Activated CD8-positive, alpha-beta memory T cell treated with anti-CD3 and anti-CD28 coated beads for 1 hour (primary cell): ENCODE measurements at places on chromosomes 11 and 22.

GRCh38 chr11:11979488-11980117 lies 28.8 kb downstream of the DKK3 start:
- no peak for DNase-seq

DNA sequence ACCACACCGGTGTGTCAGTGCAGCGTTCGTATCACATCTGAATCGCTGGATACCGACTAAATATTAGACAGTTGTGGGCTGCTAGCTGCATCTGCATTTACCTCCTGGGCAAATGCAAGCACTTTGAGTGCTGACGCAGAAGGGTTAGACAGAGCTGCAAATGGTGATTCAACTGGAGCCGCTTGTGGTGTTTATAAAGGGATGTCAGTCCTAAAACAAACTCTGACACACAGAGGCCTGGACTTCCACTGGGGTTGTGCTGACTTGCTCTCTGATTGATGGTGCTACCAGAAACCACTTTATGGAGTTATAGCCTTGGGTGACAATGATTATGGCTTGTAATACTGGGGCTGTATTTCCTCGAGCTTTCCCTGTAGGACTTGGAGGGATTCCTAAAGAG lies 374.4 kb downstream of the NTM start:
- no peak for DNase-seq

DNA sequence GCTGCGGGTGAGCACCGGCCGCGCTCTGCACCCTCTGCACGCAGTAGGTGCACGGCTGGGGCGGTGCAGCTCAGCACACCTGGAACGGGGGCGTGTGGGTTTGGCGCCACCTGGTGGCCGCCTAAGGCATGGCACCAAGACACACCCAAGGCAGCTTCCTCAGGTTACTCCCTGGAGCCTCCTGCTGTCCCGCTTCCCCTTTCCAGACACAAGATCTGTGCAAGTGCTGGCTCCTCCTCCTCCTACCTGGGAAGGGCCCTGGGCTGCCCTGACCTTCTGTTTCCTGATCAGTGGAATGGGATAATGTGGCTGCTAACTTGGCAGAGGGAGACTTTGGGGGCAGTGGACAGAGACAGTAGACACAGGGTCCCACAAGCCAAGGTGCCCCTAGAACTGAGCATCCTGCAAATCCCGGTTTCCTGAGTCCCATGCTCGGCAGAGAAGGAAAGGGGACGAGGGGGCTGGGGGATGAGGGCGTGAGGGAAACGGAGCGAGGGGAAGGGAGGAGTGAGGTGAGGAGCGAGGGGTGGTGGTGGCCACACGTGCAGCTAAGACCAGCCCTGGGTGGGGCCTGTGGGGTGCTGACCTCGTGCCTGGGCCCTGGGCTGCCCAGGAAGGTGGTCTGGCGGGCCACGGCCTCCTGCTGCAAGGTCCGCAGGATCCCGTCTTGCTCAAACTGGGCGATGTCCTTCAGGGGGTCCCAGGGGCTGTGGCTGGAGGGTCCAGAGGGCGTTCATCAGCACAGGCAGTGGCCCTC lies 34.8 kb upstream of the CARS1 start:
- DNase-seq: peak; percentile 19

GRCh38 chr11:86743223-86744118 lies 56.9 kb upstream of the PRSS23 start:
- no peak for DNase-seq

DNA sequence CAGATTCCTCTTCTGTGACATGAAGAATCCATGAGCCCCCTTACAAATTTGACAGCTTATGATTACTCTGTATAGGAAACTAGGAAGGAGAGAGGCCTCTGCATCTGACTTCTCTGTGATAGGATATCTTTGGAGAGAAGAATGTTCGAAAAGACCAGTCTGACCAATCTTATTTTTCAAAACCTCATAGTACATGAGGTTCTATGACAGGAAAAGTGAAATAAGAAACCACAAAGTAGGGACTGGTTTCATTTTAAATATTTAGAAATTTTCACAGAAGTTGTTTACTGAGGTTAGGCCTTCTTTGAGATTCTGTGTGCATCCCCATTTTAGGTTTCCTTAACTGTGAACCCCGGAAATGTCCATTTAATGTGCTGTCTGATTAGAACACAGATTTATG lies 2.1 kb upstream of the OR4X1 start:
- no peak for DNase-seq

GRCh38 chr11:56841210-56841810 lies 92.8 kb upstream of the OR9G4 start:
- DNase-seq: no peak

- DNase-seq: no peak
Measured at GRCh38 chr22:36611241-36611976, 82.4 kb upstream of the EIF3D start.

- DNase-seq: no peak
Measured at GRCh38 chr11:92311616-92312449, 87.2 kb downstream of the FAT3 start.

- no peak for DNase-seq
Measured at GRCh38 chr11:3909901-3910300, 54.4 kb downstream of the STIM1 start.

GRCh38 chr11:112625814-112626213 lies 335.4 kb upstream of the NCAM1 start:
- no peak for DNase-seq

DNA sequence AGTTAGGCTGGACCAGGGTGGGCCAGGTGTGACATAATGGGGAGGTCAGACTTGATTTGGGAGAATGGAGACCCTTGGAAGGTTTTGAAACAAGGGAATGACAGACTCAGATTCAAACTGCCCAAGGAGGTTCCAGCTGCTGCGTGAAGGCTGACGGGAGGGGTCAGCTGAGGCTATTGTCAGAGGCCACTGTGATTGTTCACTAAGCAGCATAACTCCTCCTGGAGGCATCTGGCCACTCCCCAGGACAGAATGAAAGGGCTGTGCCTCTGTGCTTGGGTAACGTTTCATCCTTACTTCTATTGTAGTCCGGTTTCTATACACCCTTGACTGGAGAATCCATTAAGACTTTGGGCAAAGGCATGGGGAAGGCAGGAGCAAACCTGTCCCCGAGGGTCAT lies 126.6 kb downstream of the DSCAML1 start:
- DNase-seq: no peak

DNA sequence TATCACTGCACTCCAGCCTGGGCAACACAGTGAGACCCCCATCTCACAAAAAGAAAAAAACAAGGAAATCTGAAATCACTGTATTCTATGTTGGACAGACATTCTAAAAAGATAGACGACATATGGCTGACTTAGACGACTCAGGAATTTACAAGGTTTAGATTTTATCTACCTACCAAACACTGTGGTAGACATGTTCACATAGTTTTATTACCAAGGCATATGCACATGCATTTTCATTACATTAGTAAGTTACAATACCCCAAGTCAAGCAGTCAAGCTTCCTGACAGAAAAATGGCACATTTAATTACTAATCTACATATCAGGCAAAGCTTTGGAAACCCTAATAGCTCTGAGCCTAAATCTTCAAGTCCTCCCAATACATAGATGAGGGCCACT lies 262.2 kb downstream of the TTC28 start:
- no peak for DNase-seq

- no peak for DNase-seq
Measured at GRCh38 chr22:46025973-46026898, 49.3 kb upstream of the WNT7B start.

DNA sequence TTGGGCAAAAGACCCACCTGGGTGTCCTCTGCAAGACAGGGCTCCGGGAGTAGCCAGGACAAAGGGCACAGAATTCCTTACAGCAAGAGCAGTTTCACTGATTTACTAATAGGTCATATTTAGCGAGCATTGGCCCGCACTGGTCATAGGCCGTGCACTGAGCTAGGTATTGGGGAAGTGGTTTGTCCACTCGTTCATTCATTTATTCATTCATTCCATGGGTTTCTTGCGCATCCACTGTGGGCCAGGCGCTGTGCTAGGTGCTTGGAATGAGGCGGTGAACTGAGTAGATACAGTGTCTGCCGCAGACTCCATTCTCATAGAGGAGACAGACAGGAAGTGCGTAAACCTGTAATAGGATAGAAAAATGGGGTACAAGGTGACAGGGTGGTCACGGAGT lies 13.2 kb upstream of the LINC01488 start:
- no peak for DNase-seq

GRCh38 chr11:81219661-81220060 lies 1514.0 kb downstream of the FAM181B start:
- DNase-seq: no peak

GRCh38 chr11:79503028-79503427 lies 62.2 kb upstream of the TENM4 start:
- DNase-seq: no peak

DNA sequence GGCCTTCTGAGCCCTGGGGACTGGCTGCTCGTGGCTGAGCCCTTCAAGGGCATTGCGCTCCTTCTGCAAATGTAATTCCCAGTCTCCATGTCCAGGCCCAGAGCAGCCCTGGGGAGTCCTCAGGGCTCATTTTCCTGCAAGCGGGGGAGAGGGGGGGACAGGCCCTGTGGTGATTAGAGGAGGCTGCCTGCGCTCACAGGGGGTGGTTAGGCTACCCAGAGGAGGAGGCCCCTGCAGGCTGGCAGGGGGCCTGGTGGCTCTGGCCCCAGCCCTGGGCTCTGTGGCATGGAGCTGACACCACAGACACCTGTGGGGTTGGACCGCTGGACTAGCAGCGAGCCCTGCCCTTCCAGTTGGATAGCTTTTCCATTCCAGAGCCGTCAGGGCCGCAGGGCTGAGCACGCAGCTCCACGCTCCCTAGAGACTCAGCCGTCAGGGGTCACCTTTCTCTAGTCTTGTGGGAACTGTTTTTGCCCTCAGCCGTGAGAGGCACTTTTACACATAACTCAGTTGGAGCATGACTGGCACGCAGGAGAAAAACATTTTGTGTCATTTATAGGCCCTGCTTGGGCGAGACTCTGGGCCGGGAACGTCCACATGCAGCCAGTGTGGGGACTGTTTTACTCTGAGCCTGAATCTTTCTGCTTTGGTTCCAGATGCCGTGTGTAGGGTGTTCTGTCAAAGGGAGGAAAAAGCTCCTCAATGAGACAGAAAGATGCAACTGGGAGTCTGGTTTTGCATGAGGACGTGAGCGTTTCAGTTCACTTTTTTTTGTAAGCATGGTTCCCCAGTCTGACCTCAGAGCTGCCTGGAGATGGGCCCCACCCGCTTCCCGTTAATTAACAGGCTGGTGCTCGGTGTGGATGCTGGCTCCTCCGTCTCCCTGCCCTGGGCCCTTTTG lies 58.1 kb downstream of the LRP5 start:
- DNase-seq: no peak

- DNase-seq: no peak
Measured at GRCh38 chr22:22408731-22409696, 99.5 kb downstream of the ZNF280B start.

- peak; percentile 39 for DNase-seq
Measured at GRCh38 chr11:130431331-130431773, 2.9 kb upstream of the ADAMTS8 start.

DNA sequence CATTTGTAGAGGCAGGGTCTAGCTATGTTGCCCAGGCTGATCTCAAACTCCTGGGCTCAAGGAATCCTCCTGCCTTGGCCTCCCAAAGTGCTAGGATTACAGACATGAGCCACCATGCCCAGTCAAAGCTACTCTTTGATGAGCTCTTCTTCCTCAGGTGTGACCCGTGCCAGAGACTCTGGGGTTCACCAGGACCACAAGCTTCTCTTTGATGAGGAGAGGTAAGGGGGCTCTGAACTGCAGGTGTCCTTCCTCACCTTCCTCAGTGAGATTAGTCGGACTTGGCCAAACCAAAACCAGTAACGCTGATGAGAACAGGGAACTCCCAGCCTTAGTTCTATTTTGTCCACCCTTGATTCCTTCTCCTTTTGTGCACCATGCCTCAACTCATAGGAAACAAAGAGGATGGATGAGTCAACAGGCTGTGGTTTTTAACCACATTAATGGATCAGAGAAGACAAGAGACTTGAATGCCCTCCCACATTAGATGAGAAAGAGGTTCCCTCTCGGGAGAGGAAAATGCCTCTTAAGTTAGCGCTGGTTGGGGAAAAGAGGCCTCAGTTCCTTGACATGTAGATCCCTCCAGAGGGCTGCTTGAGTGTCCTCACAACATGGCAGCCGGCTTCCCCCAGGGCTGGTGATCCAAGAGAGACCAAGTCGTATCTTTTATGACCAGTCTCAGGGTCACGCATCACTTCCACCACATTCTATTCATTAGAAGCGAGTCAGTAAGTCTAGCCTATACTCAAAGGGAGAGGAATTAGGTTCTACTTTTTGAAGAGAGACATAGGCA lies 25.7 kb upstream of the CTR9 start:
- no peak for DNase-seq

DNA sequence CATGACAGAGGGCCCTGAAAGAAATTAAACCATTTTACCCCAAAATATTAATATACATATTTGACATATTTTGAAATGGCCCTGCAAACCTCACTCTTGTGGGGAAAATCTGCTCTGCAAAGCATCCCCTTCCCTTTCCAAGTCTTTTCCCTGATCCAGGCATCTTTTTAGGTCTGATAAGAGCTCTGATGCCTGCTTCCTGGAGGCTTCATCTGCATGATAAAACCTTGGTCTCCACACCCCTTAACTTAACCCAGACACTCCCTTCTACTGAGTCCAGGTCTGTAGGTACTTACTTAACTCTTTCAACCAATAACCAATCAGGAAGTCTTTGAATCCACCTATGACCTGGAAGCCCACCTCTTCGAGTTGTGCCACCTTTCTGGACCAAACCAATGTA lies 1.8 kb upstream of the LGALS12 start:
- no peak for DNase-seq

DNA sequence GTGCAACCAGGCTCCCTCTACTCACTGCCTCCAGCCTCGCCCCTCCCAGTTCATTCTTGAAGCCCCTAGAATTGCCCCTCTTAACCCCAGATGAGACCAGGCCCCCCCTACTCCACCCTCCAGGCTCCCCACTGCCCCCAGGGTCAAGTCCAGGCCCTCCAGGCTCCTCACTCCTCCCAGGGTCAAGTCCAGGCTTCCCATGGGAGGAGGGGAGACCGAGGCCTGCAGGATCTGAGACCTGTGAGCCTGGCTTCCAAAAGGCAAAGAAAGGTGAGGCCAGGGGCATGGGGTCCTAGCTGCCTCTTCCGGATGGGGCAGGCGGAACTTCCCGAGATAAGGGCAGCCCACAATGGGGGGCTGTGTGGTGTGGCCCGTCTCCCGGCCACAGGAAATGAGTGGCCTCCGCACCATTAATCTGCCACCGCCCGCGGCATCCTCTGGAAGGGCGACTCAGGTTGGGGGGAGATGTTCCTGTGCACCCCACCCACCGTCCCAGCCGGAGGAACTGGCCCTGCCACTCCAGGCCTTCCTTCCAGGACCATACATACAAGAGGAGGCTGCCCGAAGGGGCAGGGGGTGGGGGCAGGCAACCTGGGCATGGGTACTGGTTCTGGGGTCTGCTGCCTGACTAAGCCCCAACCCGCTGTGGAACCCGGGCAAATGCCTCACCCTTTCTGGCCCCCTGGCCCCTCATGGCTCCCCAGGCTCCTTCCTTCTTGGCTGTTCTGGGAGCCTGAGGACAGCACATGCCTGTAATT lies 35.1 kb upstream of the WNT11 start:
- DNase-seq: no peak
